ENCODE measurements at places on chromosomes 11 and 22.

DNA sequence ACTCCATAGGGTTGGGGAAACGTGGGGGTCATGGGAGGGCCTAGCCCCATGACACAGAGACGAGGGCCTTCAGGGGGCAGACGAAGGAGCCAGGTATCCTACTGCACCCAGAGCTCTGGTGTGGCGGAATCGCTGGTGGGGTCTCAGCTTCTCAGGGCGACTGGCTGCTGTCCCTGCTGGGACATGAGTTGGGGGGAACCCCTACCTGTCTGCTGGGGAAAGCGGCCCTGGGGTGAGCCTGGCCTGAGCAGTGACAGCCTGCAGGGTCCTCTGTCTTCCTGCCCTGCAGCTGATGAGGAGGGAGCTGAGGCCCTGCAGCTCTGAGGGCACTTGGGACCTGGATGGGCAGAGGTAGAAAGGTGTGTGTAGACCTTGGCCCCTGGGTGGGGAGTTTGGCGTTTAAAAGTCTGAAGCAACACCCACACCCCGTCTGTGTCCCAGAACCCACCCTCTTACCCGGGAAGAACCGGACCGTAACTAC is 33.6 kb upstream of the GRAMD4 start:
- DNase-seq: no peak

- DNase-seq: no peak
Observed at GRCh38 chr22:47064016-47064415, 301.6 kb downstream of the TBC1D22A start.

- no peak for DNase-seq
Observed at GRCh38 chr11:34631737-34632104, 10.8 kb downstream of the EHF start.

- DNase-seq: no peak
Observed at GRCh38 chr11:73399159-73399590, 23.0 kb downstream of the RELT start.

DNA sequence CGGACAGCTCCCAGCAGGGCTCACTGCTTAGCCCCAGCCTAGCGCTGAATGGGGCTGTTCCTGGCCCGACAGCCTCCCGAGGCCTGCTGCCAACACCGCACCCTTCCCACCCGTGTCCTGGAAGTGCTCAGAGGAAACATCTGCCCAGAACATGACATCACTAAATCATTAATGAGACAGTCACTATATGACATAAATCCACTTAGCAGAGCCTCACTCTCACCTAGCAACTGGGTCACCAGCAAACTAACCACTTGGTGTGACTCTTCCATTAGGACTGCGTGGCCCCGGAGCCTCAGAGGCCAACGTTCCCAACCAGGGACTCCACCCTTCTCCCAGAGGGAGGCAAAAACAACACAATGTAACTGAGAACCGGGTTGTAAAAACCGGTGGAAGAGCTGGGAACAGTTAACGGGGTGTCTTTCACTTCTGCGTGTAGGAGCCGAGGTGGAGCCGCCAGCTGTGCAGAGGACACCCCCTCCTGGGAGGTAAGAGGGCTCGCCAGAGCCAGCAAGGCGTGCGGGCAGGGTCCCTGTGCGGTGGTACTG is 21.4 kb upstream of the PACSIN2 start:
- no peak for DNase-seq

GRCh38 chr22:50034126-50035081 is 21.8 kb upstream of the IL17REL start:
- DNase-seq: no peak

DNA sequence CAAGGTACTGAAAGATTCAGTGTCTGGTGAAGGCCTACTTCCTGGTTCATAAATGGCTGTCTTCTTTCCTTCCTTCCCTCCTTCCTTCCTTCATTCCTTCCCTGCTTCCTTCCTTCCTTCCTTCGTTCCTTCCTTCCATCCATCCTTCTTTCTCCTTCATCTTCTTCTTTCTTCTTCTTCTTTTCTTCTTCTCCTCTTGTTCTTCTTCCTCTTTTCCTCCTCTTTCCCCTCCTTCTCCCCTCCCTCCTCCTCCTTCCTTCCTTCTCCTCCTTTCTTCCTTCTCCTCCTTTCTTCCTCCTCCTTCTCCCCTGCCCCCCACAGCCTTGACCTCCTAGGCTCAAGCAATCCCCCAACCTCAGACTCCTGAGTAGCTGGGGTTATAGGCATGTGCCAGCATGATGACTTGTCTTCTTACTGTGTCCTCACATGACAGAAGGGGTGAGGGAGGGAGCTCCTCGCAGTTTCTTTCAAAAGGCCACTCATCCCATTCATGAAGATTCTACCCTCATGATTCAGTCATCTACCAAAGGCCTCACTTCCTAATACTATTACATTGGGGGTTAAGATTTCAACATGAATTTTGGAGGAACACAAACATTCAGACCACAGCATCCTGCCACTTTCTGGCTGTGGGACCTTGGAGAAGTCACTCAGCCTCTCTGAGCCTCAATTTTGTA is 22.6 kb upstream of the CCDC134 start:
- no peak for DNase-seq

DNA sequence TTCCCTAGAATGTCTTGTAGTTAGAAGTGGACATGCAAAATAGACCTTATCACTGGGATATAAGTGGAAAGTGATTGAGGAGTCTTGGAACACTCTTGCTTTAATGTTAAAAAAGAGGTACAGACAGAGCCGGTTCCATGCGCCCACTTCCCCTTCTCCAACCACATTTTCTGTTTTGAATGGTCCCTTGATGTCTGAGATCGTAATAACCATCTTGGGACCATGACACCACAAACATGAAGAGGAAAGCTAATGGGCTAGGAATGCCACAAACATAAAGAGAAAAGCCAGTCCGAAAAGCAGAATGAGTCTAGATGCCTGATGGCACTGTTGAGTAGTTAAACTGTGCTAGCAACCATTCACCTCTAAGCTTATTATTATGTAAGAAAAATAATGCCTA is 54.8 kb upstream of the SPON1 start:
- DNase-seq: no peak
